ENCODE measurements at places on chromosomes 5 and 9.

DNA sequence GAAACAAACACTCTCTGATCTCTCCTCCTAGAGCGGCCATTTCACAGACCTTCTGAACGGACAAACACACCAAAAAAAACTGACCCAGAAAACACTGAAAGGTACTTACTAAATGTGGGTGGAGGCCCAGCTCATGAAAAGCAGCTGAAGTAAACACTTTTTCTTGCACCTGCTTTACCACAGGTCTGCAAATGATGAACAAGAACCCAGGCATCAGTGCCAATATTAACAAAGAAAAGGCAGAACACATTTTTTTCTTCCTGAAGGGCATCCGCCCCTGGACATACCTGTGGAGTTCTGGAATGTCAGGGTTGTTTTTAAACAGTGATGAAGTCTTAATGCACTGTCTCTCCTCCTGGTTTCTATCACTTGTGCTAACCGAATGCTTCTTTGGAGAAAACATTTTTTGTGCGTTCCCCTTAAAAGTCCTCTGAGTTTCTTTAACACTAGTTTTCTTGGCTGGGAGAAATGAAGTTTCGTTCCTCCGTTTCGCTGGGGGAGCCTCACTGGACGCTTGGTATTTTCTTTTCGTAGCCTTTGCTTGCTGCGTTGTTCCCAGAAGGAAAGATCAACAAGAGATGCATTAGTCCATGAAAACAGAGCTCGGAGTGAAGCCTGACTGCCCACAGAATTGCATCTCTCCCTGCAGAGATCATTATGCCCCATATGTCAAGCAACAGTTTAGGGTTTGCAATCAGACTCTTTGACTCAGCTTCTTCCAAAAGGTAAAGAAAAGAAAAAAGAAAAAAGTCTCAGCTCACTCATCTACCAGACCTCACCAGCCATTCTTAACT lies 7.4 kb downstream of the DDX31 start:
- DNase-seq = no peak

GRCh38 chr5:117568622-117569021 lies 994.0 kb upstream of the SEMA6A start:
- DNase-seq = no peak

DNA sequence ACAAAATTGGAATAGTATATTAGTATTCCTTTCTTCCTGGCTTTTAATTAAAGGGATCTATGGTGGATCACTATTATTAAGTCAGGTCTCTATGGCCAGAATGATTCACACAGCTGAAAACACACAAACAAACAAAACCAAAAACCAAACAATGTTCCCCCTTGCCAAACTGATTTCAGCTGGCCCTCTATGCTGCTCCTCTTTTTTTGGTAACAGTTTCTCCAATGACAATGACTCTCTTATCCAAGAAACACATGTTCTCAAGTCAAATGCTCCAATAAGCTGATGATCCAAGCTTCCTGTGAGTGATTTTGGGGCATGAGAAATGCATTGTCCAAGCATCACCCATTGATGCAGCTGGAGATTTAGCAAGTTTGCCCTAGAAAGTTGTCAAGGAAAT lies 193.4 kb upstream of the TUT7 start:
- DNase-seq = no peak

GRCh38 chr5:153498516-153498915 lies 8.0 kb downstream of the GRIA1 start:
- no peak for DNase-seq

DNA sequence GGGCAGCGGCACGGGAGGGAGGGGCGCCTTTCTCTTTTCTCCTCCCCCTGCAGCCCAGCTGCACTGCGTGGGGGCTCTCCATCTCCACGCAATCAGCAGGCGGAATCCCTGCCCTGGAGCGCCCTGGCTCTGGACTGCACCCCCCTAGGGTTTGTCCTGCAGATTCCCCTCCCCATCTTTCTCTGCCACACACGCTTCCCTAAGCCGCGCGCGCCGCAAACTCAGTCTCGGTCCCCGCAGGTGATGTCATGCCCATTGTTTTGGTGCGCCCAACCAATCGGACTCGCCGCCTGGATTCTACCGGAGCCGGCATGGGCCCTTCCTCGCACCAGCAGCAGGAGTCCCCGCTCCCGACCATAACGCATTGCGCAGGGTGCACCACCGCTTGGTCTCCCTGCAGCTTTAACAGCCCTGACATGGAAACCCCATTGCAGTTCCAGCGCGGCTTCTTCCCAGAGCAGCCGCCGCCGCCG lies at the start of gene KCNN2:
Gene KCNN2 (plus strand): TSS at position 347 of the 473 bp plus-strand sequence. CDS start 70 bp downstream, at position 417.
- DNase-seq = no peak

- no peak for DNase-seq
These were observed 44.2 kb upstream of the GNPDA1 start for GRCh38 chr5:142056816-142057696.

DNA sequence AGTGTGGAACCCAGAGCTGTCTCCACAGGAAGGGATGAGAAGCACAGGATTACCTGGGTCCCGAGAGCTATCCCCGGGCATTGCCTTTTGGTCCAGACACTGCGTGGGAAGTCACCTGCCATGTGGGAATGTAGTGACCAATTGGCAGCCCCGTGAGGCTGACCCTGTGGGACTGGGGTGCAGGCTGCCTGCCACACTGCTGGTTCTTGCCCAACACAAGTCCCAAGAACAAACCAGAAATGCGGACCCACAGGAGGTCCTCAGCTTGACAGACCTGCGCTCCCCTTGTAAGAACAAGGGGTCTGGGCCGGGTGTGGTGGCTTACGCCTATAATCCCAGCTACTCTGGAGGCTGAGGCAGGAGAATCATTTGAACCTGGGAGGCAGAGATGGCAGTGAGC lies 2.4 kb upstream of the FGD3 start:
- no peak for DNase-seq

- no peak for DNase-seq
These were observed 16.6 kb downstream of the FAT2 start for GRCh38 chr5:151574444-151574996.

DNA sequence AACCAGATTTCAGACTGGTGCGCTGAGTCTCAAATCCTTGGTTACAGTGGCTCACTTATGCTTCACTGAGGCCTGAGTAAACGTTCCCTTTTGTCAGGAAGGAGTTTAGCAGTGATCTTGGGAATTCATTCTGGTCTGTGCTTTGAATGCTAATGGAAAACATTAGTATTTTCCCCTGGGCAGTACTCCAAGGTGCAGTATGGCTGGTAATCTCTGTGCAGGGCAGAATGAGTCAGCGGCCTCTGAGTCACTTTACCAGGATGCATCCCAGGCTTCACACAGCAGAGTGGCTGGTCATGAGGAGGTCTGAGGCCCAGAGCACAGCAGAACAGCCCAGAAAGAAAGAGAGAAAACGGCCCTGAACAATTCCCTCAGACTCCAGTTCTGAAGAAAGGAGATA lies 54.0 kb downstream of the PCA3 start:
- DNase-seq = no peak

- DNase-seq = no peak
These were observed 102.3 kb upstream of the CCDC112 start for GRCh38 chr5:115398719-115399118.

- DNase-seq = no peak
These were observed 554.0 kb downstream of the TLE4 start for GRCh38 chr9:80125731-80126264.

DNA sequence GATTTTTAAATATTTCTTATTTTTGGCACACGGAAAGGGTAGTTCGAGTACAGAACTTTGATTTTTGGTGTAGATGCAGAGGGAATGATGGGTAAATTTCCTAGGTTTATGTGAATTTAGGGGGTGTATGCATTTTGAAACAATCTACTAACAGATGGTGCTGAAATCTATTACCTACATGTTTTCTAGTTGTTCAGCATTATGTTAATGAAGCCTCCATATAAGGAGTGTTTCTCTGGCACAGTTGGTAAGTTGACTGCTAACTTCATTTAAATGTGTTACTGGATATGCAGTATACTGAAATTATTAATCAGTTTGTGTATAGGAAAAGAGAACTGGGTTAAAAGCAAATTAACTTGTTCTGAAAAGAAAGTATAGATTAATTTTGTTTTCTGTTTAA lies 17.5 kb downstream of the SUB1 start:
- no peak for DNase-seq

Measured in OCI-LY7 (cell line).